ENCODE measurements at places on chromosomes 1 and 21.

- no peak for DNase-seq
Observed at GRCh38 chr1:162033428-162033827, 9.8 kb upstream of the OLFML2B start.

- no peak for DNase-seq
Observed at GRCh38 chr1:248144513-248145198, at the start of gene OR2M5. TSS of gene OR2M5 (plus strand) at chr1:248145148. CDS start at chr1:248145148, 0 bp downstream.

DNA sequence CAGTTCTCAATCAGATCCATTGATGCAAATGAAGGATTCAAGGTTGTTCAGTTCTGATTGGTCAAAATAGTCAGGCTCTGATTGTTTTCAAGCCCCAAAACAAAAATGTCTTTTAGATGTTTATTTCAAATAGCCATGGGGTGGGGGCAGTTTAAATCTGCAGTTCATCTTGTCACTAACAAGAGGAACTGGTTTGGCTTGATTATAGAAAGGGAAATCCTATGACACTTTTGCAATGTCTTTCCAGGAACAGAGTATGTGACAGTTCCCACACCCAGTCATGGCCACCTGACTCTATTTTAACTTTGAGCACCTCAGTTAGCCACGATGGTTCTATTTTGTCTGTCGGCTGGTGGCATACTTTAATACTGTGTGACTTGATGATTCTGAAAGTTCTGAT lies 1544.1 kb downstream of the PLA2G4A start:
- no peak for DNase-seq

- DNase-seq, result no peak
Observed at GRCh38 chr1:219185486-219186117, 11.9 kb downstream of the LYPLAL1 start.

GRCh38 chr1:27395441-27396195 lies 3.2 kb downstream of the GPR3 start:
- peak; percentile 74 for DNase-seq

Measured in activated B cell treated with CpG ODN at 0.5 μM for 24 hours (primary cell).